Prostate gland (tissue), 2 donors: ENCODE measurements at places on chromosomes 2 and 18.

DNA sequence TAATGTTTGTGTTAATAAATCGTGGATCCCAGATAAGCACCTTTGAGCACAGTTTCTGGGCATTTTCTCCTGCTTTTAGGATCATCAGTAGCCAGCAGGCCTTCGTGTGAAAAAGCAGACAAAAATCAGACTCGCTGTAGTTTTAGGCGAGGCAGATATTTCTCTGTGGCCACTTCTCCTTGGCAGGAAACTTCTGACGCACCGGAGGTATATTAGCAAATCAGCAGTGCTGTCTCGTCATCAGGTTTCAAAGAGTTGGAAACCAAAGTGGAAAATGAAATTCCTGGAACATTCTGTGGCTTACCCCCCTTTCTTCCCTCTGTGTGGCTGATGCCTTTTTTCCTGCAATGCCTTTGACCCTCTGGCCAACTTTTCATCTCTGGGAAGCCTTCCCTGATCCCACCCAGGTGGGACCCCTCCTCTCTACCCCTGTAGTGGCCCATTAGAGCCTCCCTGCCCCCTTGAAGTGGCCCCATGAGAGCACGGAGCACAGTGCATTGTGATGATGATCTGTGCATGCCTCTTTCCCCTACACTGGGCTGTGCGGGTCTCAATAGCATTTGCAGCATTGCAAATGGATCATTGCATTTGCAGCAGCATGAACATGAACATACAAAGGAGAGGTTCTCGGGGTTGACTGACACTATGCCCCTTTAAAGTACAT lies 93.3 kb downstream of the RNF144A start:
- DNase-seq = no peak
- no peak overlapping the region for H3K4me3 ChIP-seq
- no peaks in the 10 kb centered on the region for H3K36me3 ChIP-seq
- H3K4me1 ChIP-seq = peaks cover 22% of the 10 kb centered on the region
- H3K27ac ChIP-seq = peak overlapping the region; percentile 34
- H3K27me3 ChIP-seq = no peaks in the 10 kb centered on the region

- no peak overlapping the region for H3K4me3 ChIP-seq
- no peaks in the 10 kb centered on the region for H3K4me1 ChIP-seq
- no peaks in the 10 kb centered on the region for H3K27me3 ChIP-seq
- H3K36me3 ChIP-seq = no peaks in the 10 kb centered on the region
- DNase-seq = no peak
These were observed 236.8 kb upstream of the RBMS1 start for GRCh38 chr2:160730296-160730995.

DNA sequence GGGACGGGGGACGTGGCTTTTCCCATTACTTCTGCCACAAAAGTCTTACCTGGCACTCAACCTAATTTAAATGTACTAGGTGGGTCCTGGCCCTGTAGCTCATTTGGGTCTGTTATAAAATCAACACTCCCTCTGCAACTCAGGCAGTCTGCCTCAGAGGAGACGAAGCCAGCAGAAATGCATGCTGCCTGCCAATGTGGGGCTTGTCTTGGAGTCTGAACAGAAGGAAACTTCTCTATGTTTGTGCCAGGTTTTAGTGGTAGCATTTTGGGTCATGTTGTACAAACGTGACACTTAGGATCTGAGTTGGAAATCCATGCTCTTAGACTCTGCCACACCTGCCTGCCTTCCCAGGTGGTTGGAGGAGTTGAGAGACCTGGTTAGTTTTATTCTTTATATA lies 292.5 kb upstream of the FAM98A start:
- H3K27me3 ChIP-seq = no peaks in the 10 kb centered on the region
- no peak overlapping the region for H3K4me3 ChIP-seq

DNA sequence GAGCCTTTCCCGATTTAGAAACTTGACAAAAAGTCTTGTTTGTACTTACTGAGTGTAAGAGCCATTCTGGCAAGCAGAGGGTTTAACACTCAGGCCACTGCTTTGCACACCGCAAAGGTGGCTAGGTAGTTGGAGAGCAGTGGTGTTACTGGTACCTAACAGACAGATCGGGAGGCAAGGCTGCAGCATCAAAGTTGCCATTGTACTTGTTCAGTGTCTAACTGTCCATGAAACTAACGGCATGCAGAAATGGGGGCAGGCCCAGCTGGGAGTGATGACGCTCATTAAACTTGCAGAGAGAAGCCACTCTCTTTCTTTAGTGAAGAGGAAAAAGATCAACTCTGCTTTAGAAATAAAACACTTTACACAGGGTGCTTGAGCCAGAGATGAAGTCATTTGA lies 10.1 kb downstream of the GPR39 start:
- H3K4me1 ChIP-seq = no peaks in the 10 kb centered on the region
- no peaks in the 10 kb centered on the region for H3K36me3 ChIP-seq
- no peaks in the 10 kb centered on the region for H3K27me3 ChIP-seq
- no peak overlapping the region for H3K4me3 ChIP-seq
- no peak overlapping the region for H3K27ac ChIP-seq
- no peak for DNase-seq

DNA sequence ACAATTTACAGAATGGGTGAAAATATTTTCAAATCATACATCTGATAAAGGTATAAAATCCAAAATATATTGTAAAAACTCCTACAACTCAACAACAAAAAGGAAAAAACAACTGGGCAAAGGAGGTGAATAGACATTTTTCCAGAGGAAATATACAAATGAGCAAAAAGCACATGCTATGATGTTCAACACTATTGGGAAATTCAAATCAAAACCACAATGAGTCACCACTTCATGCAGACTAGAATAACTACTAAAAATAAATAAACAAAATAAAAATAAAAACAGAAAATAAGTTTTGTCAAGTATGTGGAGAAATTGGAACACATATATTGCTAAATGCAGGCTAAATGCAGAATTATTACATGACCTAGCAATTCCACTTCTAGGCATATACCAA lies 120.9 kb downstream of the FSIP2 start:
- H3K36me3 ChIP-seq = no peaks in the 10 kb centered on the region
- DNase-seq = no peak
- H3K27me3 ChIP-seq = no peaks in the 10 kb centered on the region
- no peak overlapping the region for H3K27ac ChIP-seq
- no peaks in the 10 kb centered on the region for H3K4me1 ChIP-seq

- no peaks in the 10 kb centered on the region for H3K36me3 ChIP-seq
- no peaks in the 10 kb centered on the region for H3K4me1 ChIP-seq
- H3K4me3 ChIP-seq = no peak overlapping the region
- H3K27me3 ChIP-seq = no peaks in the 10 kb centered on the region
- no peak for DNase-seq
These were observed 12.9 kb upstream of the CHST9 start for GRCh38 chr18:27198036-27198435.

GRCh38 chr18:49359732-49360444 lies 100.6 kb downstream of the DYM start:
- H3K27ac ChIP-seq = no peak overlapping the region
- no peaks in the 10 kb centered on the region for H3K27me3 ChIP-seq
- no peaks in the 10 kb centered on the region for H3K36me3 ChIP-seq
- no peaks in the 10 kb centered on the region for H3K4me1 ChIP-seq
- no peak for DNase-seq
- H3K4me3 ChIP-seq = no peak overlapping the region

DNA sequence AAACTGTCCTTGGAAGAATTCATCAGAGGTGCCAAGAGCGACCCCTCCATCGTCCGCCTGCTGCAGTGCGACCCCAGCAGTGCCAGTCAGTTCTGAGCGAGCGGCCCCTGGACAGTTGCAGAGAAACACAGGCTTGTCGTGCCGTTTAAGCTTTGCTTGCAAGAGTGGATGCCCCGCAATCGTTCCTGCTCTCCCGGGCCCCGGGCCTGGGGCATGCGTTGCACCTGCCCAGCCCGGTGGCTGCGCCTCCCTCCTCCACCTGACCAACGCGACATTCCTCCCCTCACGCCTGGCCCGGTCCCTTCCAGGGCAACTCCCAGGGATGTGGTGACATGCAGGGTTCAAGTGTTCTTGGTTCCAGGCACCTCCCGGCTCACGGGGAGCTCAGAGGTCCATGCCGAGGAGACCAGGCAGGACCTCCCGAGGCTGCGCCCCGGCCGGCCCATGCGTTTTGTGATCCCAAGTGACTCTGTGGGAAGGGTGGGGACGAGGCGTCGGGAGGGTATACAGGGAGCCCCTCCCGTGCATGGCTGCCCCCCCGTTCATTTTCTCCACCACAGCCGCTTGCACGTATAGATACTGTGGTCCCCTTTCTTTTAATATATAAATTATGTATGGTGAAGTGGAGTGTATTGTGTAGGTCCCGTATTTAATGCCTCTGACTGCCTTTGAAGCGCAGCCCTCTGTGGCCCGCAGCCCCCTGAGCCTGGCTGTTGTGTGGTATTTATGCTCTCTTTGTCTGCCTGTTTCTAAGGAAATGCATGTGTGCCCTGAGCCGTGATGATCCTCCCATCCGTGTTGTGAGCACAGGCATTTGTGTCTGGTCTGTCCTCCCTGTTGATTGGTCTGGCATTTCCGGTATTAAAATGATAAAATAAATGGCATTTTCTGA lies 21.2 kb downstream of the ODC1 start:
- no peaks in the 10 kb centered on the region for H3K36me3 ChIP-seq
- peak overlapping the region; percentile 58 for H3K27ac ChIP-seq
- no peak overlapping the region for H3K4me3 ChIP-seq
- DNase-seq = no peak
- H3K27me3 ChIP-seq = no peaks in the 10 kb centered on the region

DNA sequence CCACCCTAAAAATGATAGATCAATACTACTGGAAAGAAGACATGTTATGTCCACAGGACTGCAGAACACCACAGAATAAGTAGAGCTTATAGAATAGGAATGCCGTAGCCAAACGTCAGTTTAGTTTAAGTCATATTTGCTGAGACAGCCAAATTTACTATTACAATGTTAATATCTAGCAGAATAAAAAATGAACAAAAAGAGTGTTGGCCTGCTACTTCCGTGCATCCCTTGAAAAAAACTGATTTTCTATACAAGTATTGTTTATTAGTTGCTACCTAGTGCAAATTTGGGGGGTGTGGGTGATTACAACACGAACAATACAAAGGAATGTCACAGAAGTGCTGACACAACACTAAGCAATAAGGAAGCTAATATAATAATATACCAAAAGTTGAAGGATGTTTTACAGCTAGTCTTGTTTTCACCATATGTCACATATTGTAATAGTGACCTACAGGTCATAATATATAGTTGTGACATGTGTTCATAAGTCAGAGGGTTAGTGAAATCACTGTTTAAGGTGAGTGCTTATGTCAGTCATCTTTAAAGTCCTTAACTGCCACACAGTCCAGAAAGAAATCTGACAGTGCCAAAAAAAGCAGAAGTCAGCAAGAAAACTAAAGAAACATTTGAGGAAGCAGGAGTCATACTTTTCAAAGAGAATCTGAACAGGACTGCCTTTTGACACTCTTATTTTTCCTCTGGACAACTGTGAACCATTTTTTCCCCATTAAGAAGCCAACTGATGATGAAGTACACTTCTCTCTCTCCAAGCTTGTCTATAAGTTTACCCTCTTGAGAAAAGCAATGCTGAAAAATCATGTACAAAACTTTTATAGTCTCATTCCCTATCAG lies 376.4 kb downstream of the ZEB2 start:
- H3K27ac ChIP-seq = no peak overlapping the region
- H3K27me3 ChIP-seq = no peaks in the 10 kb centered on the region
- no peak overlapping the region for H3K4me3 ChIP-seq

DNA sequence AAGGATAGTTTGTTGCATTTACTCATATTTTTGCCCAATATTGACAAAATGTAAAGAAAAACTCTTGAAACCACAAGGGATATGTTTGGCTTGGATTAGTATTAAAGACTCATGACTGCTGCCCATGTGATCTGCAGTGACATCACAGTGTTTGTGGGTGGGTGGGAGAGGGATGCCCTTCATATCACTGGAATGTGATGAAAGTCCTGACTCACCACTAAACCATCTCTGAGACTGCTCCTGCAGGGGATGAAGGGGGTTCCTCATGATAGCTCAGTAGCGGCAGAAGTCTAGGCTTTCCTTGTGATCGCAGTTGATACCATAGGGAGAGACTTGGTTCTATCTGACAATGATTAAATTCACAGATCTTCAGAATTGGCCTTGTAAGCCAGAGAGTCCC lies 451.2 kb downstream of the CNTNAP5 start:
- DNase-seq = no peak
- H3K36me3 ChIP-seq = no peaks in the 10 kb centered on the region
- no peaks in the 10 kb centered on the region for H3K27me3 ChIP-seq
- H3K4me1 ChIP-seq = no peaks in the 10 kb centered on the region

DNA sequence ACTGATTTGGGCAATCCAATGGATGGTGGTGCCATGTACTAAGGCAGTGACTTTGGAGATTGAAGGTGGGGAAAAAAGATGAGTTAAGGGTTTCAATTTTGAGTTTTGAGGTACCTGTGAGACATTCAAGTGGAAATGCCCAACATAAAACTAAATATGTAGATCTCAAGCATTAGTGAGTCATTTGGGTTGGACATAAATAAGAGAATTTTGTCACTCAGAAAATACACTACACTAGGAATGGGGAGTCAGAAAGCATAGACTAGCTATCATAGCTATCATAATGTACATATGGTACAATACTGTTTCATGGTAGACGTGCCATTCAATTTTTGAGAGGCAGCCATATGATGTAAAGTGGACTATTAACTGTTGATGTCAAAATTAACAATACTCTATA lies 56.1 kb downstream of the FBXO11 start:
- no peaks in the 10 kb centered on the region for H3K27me3 ChIP-seq
- DNase-seq = no peak
- H3K4me1 ChIP-seq = no peaks in the 10 kb centered on the region
- no peak overlapping the region for H3K27ac ChIP-seq
- no peaks in the 10 kb centered on the region for H3K36me3 ChIP-seq

DNA sequence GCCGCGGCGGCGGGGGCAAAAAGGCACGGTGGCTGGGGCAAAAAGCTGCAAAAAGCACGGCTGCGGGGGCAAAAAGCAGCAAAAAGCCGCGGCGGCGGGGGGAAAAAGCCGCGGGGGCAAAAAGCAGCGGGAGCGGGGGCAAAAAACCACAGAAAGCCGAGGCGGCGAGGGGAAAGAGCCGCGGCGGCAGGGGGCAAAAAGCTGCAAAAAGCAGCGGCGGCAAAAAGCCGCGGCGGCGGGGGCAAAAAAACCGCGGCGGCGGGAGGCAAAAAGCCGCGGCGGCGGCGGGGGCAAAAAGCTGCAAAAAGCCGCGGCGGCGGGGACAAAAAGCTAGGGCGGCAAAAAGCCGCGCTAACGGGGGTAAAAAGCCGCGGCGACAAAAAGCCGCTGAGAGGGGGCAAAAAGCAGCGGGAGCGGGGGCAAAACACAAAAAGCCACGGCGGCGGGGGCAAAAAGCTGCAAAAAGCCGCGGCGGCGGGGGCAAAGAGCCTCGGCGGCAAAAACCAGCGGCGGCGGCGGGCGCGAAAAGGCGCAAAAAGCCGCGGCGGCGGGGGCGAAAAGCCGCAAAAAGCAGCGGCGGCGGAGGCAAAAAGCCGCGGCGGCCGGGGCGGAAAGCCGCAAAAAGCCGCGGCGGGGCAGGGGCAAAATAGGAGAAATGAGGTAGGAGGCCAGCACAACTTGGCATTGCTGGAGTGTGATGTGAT lies 123.4 kb downstream of the ANKRD30BL start:
- H3K4me3 ChIP-seq = peak overlapping the region; percentile 35
- no peaks in the 10 kb centered on the region for H3K27me3 ChIP-seq
- H3K4me1 ChIP-seq = no peaks in the 10 kb centered on the region
- H3K36me3 ChIP-seq = no peaks in the 10 kb centered on the region
- H3K27ac ChIP-seq = no peak overlapping the region

GRCh38 chr2:68316111-68316510 lies 3.6 kb downstream of the CNRIP1 start:
- no peaks in the 10 kb centered on the region for H3K4me1 ChIP-seq
- H3K4me3 ChIP-seq = no peak overlapping the region

- no peak for DNase-seq
- H3K36me3 ChIP-seq = no peaks in the 10 kb centered on the region
- no peaks in the 10 kb centered on the region for H3K27me3 ChIP-seq
- no peak overlapping the region for H3K4me3 ChIP-seq
- H3K4me1 ChIP-seq = no peaks in the 10 kb centered on the region
- no peak overlapping the region for H3K27ac ChIP-seq
These were observed 23.3 kb upstream of the HAAO start for GRCh38 chr2:42815726-42816125.
